ENCODE measurements at places on chromosomes 2 and 18.

- no peak for DNase-seq
Observed at GRCh38 chr2:232524771-232525170, 1.2 kb upstream of the CHRND start.

DNA sequence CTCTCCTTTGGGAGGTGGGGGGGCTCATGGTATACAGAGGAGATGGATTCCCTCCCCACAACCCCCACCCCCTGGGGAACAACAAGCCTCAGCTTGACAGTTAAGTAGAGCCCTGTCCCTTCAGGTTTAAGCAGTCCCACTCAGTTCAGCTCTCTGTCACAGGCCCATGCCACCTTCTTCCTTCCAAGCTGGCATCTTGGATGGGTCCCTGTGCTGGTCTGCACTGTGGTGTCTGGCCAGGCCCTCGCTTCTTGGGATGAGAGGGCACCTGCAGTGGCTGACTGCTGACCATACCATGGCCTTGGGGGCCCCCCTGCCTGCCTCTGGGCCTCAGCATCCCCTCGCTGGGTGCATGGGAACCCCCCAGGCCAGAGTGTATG lies 20.4 kb upstream of the GPR17 start:
- no peak for DNase-seq

DNA sequence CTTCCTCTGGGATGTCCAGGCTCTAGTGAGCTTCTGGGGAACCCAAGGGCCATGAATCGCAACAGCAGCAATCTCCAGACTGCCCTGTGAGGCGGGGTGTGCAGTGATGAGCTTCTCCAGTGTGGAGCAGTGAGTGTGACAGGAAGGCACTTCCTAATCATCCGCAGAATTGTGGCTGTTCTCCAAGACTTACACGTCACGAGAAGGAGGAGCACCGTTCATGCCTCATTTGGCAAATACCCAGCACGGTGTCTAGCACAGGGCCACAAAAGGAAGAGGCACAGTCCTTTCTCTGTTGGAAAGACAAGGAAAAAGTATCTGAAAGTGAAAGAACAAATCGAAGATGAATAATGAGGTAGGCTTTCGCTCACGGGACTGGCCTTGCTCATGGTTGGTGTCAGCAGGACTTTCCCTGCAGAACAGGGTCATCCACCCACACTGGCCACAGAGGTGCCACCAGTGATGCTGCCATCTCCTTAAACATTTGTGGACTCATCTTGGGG lies 125.1 kb upstream of the HAAO start:
- no peak for DNase-seq

- DNase-seq, result no peak
Observed at GRCh38 chr2:81706856-81707255, 1402.3 kb upstream of the LRRTM1 start.

DNA sequence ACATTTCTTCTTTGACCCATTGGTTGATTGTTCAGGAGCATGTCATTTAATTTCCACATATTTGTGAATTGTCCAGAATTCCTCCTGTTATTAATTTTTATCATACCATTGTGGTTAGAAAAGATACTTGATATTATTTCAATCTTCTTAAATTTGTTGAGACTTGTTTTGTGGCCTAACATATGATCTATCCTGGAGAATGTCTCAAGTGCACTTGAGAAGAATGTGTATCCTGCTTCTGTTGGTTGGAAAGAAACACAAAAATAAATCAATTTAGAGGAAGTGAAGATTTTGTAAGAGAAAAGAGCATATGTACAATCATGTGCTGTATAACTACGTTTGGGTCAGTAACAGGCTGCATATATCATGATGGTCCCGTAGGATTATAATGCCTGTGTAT lies 118.6 kb upstream of the CDC42EP3 start:
- DNase-seq, result no peak

- DNase-seq, result no peak
Observed at GRCh38 chr2:207996848-207997247, 28.5 kb downstream of the PLEKHM3 start.

GRCh38 chr2:234348081-234348480 lies 148.8 kb downstream of the ARL4C start:
- no peak for DNase-seq

DNA sequence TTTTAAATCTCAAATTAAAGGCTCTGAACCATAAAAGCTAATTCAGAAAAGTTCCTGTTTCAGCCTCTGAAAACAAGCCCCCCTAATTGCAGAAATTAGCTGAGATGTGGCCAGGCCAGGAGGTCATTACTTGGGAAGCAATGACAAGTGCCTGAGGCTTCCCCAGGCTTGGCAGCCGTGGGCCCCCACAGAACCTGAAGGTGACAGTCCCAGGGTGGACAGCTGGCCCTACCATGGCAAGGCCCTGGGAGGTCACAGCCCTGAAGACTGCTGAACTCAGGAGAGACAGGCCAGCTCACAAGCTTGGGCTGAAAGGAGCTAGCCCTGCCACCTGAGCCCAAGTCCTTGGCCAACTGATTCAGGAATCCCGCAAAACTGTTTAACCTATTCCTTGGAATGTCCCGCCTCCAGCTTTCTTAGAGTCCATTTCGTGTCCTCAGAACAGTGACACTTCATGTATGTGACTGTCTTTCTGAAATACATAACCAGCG lies 54.3 kb upstream of the PKDCC start:
- DNase-seq, result no peak

DNA sequence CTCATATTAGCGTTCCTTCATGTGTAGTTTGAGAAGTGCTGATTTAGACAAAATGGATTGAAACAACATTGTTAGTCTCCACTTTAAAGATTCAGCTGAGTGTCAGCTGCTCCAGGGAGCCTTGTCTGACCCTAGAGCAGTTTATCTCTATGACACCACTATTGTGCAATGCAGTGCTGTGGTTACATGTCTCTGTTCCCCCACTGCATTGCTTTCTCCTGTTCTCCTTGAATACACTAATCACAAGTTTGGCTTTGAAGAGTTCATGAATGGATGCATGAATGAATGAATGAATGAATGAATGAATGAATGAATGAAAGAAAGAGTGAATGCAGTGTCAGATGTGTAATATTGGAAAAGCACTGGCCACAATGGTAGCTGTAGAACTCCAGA lies 38.3 kb downstream of the GCG start:
- DNase-seq, result no peak

DNA sequence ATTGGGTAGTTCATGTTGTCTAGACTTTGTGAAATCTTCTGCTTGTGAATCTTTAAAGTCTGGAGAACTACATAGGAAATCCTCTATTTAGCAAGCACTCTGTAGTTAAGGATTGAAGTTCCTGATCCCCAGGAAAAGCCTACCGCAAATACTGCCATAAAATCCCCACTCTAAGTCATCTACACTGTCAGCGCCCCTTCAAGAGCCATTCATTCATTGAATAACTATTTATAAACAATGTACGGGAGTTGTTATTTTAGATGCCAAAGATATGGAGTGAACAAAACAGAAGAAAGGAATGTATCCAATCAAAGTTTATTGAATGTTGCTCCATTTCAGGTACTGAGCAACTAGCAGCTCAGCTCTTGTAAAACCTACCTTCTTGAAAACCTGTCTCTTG lies 36.5 kb upstream of the SLC39A10 start:
- no peak for DNase-seq

DNA sequence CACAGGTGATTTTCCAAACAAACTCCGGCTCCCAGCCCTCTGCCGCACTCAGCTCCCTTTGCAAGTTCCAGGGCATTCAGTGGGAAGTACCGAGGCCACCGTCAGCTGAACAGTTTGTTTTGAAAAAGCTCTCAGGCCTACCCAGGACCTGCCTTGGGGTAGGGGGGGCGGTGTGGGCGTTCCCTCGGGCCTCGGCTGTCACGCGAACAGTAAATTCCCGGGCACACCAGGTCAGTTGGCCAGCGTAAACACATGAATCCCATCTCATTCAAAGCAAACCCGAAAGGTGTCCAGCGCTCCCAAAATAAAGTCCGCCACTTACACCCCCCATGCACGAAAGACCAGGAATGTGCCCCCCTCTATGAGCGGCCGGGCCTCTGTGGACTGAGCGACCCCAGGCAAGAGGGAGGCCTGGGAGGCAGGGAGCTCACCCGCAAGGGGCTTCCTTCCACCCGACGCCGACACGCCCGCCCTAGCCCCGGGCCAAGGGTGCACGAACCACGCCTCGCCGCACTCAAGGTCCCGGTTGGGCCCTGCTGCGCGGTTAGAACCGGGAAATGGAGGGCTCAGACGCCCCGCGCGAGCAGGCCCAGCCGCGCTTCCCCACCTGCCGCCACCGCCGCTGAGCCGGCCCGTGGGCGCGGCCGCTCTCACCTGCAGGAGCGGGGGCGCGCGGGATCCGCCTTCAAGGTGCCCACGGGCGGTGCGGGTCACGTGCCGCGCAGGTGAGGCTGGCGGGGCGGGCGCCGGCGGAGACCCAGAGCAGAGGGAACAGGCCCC lies at the start of gene WDSUB1:
TSS of gene WDSUB1 (minus strand) at position 775 of the 780 bp plus-strand sequence. CDS start 3,634 bp downstream, outside the sequence.
- no peak for DNase-seq

GRCh38 chr2:15673919-15674636 lies 82.4 kb downstream of the DDX1 start:
- DNase-seq, result no peak

- DNase-seq, result no peak
Observed at GRCh38 chr18:5709476-5710095, 165.8 kb upstream of the EPB41L3 start.

DNA sequence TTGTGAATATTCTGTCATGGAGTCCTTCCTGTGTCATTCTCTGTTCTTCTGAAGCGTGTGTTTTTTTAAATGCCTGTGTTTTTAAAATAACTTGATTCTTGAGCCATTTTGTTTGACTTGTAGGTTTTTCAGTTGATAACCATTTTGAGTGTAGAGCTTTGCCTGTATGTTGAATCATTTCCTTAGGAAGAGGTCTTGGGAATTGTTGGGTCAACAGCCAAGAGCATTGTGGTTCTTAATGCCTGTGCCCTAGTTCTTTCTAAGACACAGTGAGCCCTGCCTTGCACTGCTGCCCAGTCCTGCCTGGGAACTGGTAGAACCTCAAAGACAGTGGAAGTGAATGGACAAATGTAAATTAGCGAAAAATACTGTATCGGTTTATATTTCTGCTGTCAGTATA lies 25.9 kb downstream of the RAB12 start:
- DNase-seq, result no peak

Measured in activated CD8-positive, alpha-beta memory T cell treated with anti-CD3 and anti-CD28 coated beads for 4 hours (primary cell).